Stimulated activated CD8-positive, alpha-beta memory T cell treated with anti-CD3 and anti-CD28 coated beads, Interleukin-4, amount 100 ng/mL, for 24 hours (primary cell): ENCODE measurements at places on chromosomes 2 and 18.

GRCh38 chr2:217162533-217162932, 302.7 kb upstream of the TNP1 start:
- DNase-seq = peak; percentile 13

GRCh38 chr2:127650785-127651380, 4.9 kb downstream of the GPR17 start:
- no peak for DNase-seq

DNA sequence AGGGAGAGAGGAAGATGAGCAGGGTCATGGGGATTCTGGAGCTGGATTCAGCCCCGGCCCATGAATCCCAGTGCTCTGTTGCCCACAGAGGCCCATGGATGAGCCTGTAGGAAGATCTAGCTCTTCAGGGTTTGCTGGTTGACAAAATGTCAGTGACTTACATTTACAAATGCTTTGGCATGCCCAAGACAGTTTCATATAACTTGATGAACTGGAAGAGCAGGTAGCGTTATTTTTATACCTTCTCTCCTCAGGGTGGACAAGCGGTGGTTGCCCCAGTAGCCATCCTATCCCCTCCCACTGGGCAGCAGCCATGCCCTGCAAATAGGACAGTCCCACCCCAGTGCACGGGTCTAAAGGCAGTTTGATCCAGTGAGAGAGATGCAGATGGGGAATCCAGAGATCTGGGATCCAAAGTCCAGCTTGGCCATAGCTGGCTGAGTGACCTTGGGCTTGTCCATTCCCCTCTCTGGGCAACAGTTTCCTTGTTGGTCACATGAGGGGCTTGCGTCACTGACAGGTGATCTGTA, 21.5 kb upstream of the KCNK3 start:
- no peak for DNase-seq

- no peak for DNase-seq
These were observed 485.1 kb downstream of the NRXN1 start for GRCh38 chr2:50546790-50547189.

- no peak for DNase-seq
These were observed 239.6 kb downstream of the CDH20 start for GRCh38 chr18:61572871-61573270.

GRCh38 chr2:84649487-84650142, 133.3 kb downstream of the DNAH6 start:
- no peak for DNase-seq

DNA sequence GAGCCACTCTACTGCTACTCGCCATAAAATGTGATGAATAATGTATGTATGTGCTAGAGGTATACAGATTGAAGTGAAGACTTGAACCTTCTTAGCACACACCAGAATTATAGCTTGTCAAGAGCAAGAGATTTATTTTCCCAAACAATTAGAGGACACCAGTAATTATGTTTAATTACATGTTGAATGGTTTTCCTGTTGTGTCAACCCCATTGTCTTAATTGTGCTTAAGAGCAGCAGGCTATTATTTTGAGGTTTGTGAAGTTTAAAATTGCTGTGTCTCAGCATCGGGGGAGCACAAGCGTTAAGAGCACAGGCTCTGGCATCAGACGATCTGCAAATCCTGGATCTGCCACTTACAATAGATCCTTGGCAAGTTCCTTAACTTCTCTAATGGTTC, 29.0 kb downstream of the KIF5C start:
- no peak for DNase-seq

DNA sequence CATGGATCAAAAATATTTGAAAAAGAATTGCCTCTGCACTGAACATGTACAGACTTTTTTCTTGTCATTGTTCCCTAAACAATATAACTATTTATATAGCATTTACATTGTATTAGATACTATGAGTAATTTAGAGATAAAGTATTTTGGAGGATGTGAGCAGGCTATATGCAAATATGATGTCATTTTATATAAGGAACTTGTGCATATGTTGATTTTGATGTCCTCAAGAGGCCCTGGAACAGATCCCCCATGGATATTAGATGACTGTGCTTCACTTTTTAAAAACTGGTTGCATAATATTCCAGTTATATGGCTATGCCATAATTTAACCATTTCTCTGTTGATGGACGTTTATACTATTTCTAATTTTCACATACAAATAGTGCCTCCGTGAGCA, 16.5 kb downstream of the LCLAT1 start:
- no peak for DNase-seq

GRCh38 chr2:38129481-38129880, 53.5 kb upstream of the CYP1B1 start:
- no peak for DNase-seq
